ENCODE measurements at places on chromosomes 4 and X. TPM values are rescaled to one million over a fixed set of nuclear protein-coding genes. Genes with fewer than 3 reads are reported as not detected.

NWD2 gene
- total RNA-seq: not detected

DMRTC1B gene
- 0.13 TPM for total RNA-seq

SLC2A9 gene
- 0.39 TPM for total RNA-seq

PCDH11X gene
- total RNA-seq: not detected

CXCL11 gene
- total RNA-seq: not detected

ARMCX5 gene
- total RNA-seq: 10.9 TPM

BEX1 gene
- total RNA-seq: not detected

FGD1 gene
- total RNA-seq: 8.2 TPM

DMRTC1 gene
- not detected for total RNA-seq

FAT4 gene
- total RNA-seq: 2.7 TPM

GAGE12H gene
- total RNA-seq: not detected

MTNR1A gene
- total RNA-seq: 0.43 TPM
